Activated CD4-positive, alpha-beta T cell treated with anti-CD3 and anti-CD28 coated beads, Interleukin-2, Interleukin-6, amounts not matched to agents 100 ng/mL and 50 ng/mL, durations not matched to agents 16 hours and 8 hours (primary cell): ENCODE measurements at places on chromosomes 16 and 17.
A peak's percentile ranks its signal among the peaks of the same experiment; 100 is the strongest.

GRCh38 chr16:7397901-7398300 lies 65.3 kb downstream of the RBFOX1 start:
- no peak for DNase-seq

DNA sequence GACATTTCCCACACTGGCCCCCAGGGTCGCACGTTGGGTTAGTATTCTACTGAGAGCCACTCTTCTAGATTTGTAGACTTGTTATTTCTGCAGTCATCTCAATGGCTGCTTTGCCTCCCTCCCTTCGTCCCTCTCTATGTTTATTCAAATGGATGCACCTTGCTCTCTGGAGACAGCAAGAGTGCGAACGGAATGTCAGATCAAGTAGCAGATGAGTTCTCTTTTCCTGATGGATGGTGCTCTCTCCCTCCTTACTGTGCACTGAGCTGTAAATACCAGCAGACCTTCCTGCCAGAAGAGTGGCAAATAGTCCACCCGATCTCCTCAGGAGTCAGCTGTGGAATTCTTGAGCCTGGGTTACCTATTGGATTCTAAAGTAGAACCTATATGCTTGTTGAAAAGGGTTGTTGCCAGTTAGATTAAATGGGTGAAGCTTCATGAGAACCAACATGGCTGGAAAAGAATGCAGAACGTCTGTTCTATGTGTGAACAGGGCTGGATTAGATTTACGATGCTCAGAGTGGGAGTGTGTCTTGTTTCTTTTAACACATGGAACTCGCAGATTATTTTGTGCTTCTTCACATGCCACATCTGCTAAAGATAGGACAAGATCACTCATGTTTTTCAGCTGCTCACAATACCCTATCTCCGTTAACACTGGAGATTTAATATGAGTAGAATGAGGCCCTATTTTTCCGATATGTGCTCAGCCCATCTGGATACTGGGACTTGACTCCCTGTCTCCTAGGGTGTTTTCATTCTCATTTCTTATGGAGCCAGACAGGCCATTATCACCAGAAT lies 6.1 kb downstream of the GNAO1 start:
- DNase-seq, result no peak

- DNase-seq, result no peak
Measured at GRCh38 chr16:73093146-73094144, 45.5 kb upstream of the ZFHX3 start.

- DNase-seq, result no peak
Measured at GRCh38 chr17:69757688-69758430, 317.2 kb upstream of the KCNJ16 start.

DNA sequence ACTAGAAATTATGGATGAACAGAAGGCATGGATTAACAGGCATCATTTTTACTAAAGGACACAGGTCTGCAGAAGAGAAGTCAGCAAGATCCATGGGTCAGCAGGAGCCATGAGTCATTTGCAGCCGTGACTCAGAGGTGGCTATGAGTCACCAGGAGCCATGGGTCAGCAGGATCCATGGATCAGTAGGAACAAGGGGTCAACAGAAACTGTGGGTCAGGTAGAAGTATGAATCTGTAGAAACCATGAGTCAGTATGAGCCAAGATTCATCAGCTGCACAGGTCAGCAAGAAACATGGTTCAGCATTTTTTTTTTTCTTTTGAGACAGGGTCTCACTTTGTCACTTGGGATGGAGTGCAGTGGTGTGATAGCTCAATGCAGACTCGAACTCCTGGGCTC lies 58.2 kb upstream of the HS3ST4 start:
- no peak for DNase-seq

- no peak for DNase-seq
Measured at GRCh38 chr16:10335681-10336080, 50.2 kb upstream of the ATF7IP2 start.

DNA sequence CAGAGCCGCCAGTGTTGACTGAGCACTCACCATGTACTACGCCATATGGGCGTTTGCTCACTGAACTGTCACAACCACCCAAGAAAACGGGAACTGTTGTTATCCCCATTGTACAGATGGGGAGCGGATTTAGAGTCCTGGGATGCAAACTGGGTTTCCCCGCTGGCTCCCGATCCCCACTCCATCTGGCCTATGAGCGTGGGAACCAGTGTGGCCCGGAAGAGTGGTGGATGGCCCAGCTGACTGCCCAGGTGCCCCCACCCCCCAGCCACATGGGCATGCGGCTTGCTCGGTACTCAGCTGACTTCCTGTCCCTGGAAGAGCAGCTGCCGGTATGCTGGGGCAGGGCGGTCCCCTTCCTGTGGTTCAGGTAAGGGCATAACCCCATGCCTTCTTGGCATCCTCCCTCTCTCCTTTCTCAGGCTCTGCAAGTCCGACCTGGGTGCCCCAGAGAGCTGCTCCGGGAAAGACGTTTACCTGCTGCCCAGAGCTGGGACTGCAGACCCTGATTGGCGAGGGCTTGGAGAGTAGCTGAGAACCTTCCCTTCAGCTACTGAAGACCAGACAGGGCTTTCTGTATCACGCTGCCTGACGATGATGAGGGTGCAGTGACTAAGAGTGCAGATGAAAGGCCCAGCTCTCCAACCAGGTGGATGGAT lies 16.2 kb downstream of the SOCS3 start:
- peak; percentile 81 for DNase-seq

- DNase-seq, result peak; percentile 11
Measured at GRCh38 chr17:81652906-81653771, 3.2 kb downstream of the PDE6G start.

DNA sequence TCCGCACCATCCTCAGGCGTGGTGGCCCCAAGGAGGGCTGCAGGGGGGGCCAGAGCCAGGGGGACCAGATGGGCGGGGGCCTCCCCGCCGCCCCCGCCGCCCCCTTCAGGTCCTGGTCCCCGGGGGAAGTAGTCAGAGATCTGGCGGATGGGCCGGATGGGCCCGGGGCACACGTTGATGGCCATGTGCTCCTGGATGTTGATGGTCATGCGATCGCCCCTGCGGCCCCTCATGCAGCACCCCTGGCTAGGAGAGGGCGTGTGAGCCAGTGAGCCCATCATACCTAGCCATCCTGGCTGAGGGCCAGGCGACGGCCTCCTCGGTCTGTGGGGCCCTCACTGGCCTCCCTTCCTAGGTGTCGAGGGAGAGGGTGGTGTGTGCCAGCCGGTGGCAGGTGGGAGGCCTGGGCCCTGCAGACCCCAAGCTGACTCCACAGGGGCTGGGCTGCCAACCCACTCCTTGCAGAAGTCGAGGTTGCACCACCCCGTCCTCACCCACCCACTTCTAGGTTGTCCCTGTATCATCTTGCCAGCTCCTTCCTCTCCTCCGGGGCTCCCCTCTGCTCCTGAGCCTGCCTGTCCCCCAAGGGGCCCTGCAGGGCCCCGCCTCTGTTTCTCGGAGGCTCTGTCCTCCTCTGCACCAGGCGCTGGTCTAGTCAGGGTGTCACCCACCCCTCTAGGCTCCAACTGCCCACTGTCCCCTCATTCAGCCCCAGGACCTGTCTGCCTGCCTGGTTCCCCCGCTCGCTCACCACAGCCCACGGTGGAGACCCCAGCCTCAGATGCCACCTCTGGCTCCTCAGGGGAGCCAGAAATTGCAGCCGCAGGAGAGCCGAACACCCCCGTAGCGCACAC lies 610 bp downstream of the DOC2A start:
- no peak for DNase-seq

DNA sequence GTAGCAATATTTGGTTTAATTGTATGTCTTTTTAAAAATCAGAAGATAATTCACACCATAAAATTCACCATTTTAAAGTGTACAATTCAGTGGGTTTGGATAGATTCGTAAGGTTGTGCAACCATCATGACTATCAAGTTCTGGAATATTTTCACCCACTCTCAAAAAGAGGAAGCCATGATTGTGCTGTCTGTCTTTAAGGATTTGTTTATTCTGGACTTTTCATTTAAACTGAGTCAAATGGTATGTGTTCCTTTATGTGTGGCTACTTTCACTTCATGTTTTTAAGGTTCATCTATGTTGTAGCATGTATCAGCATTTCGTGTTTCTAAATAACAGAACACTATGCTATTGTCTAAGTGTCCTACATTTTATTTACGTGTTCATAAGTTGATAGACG lies 68.1 kb upstream of the CPHXL start:
- no peak for DNase-seq

DNA sequence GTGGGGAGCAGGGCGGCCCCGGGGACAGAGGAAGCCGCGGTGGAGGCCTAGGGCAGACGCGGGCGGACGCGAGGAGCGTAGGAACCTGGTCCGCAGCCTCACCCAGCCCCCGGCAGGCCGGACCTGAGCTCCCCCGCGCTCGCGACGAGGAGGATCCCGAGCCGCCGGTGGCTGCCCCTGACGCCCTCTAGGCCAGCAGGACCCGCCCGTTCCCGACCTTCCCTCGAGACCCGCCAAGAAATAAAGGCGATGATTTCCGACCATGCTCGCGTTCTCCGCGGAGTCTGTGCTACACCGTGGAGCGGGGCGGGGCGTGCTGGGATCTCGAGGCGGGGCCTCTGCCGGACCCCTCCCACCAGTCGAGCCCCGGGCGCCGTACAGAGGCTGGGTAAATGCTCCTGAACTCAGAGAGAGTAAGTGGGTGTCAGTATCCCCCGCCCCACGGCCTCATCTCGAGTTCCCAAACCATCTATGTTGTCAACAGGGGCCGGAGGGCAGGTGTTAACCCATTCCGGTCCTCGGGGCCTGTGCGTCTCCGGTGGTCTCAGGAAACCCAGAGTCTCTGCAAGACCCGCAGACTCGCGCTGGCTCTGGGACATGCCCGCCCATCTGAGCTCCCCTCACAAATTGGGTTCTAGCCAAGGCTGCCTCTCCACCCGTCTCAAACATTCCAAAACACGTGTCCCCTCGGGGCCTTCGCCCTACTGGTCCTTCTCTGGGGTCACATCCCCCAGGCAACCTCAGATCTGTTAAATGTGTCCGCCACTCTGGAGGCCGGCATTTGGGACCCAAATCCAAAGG lies 13.7 kb downstream of the SYCE1L start:
- peak; percentile 73 for DNase-seq

DNA sequence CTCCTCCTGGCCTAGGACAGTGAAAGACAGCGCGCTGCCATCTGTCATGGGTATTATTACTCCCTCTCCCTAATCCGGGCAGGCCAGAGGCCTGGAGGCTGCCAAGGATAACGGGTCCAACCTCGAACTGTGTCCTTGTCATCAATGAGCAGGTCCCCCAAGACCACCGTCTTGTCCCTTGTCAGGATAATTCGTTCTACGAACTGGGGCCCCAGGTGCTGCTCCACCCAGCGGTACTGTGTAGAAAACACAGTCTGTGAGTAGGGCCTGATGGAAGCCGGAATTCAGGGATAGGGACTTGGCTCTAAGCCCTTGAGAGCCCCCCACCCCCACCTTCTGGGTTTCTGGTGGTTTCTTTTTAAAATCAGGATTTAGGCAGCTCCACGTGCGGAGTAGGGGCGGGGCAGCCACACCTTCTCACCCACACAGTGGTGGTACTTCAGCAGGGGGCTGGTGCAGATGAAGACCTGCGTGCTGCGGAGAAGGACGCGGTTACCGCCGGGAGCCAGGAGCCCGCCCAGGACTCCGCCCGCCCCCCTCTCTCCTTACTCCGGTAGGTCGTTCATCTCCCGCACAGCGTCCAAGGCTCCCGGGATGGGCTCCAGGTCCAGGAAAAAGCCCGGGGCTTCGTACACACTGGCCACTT lies 787 bp downstream of the NT5C start:
- DNase-seq, result peak; percentile 67

GRCh38 chr17:47693731-47694580 lies at the start of gene TBKBP1:
TSS of gene TBKBP1 (plus strand) at chr17:47694161. CDS start at chr17:47696113, 1,952 bp downstream.
- DNase-seq, result peak; percentile 61

GRCh38 chr16:5207001-5207523 lies 109.5 kb upstream of the EEF2KMT start:
- DNase-seq, result no peak

GRCh38 chr16:85466989-85467388 lies 146.1 kb upstream of the GSE1 start:
- DNase-seq, result no peak

GRCh38 chr16:67406111-67406971 lies 9.9 kb downstream of the ZDHHC1 start:
- no peak for DNase-seq

GRCh38 chr17:31802502-31802901 lies 56.5 kb downstream of the COPRS start:
- DNase-seq, result no peak

- no peak for DNase-seq
Measured at GRCh38 chr17:81006891-81007290, 15.2 kb downstream of the CHMP6 start.

DNA sequence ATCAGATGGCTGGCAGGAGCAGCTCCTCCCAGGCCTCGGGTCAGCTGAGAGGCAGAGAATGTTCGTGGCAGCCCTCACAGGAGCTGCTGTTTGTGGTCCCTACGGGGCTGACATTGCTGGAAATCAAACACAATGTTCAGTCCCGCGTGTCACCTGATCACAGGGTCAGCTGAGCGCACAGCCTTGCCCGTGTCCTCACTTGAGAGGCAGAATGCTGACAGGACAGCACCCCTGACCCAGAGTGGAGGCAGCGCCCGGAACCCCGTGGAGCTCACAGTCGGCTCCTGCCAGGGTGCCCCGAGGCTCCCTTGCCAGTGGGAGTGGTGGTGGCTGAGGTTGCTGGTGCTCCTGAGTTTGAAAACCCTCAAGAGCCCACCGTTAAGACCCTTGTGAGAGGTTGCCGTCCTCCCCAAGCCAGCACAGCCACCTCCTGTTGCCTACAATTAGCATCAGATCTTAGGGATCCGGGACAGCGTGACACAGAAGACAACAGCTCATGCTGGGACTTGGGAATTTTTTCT lies 3.6 kb upstream of the CHMP6 start:
- DNase-seq, result no peak

GRCh38 chr16:714079-714478 lies 839 bp upstream of the METRN start:
- DNase-seq, result no peak

- DNase-seq, result no peak
Measured at GRCh38 chr16:23702951-23703350, 10.1 kb downstream of the ERN2 start.

DNA sequence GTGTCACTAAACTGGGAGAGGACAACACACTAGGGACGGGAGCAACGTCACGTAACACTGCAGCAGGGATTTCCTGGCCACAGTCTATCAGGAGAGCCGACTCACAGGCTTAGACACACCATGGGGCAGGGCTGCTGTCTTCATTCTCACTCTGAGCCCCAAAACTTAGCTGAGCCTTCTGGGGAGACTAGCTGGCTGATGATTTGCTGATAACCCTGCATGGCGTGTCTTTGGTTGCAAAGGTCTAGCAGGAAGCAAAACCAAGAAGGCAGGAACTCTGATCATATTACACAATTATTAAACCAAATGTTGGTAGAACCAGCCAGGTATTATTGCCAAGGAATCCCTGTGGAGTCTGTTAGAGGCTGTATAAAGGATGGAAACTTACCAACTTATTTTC lies 345.0 kb downstream of the SLC39A11 start:
- DNase-seq, result no peak

DNA sequence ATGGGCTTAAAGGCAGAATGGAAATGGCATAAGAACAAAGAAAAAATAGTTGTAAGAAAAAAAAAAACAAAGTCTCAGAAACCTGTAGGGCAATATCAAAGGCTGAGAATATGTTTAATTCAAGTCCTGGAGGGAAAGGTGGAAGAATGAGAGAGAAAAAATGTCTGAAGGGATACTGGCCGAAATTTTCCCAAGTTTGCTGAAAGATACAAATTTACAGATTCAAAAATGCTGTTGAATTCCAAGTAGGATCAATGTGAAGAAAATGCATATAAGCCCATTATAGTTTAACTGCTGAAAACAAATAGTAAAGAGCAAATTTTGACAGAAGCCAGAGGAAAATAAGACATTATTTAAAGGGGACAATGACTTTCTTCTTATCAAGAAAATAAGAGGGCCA lies 6.6 kb upstream of the USP22 start:
- no peak for DNase-seq

GRCh38 chr17:79587945-79588344 lies 22.9 kb downstream of the RBFOX3 start:
- DNase-seq, result no peak

- no peak for DNase-seq
Measured at GRCh38 chr16:68420366-68420942, 27.9 kb downstream of the SMPD3 start.
